ENCODE measurements at places on chromosomes 3 and 15. TPM values are rescaled to one million over a fixed set of nuclear protein-coding genes. Genes with fewer than 3 reads are reported as not detected.

ERICH6 gene
- 0.27 TPM for total RNA-seq

EPHB3 gene
- total RNA-seq, result 2.3 TPM

DOCK3 gene
- total RNA-seq, result 4.2 TPM

LRTM1 gene
- total RNA-seq, result 1.2 TPM

TLR9 gene
- total RNA-seq, result 0.21 TPM

SNURF gene
- 20.2 TPM for total RNA-seq

CSPG4 gene
- total RNA-seq, result 0.09 TPM

SERINC4 gene
- 0.88 TPM for total RNA-seq
